Stimulated activated CD4-positive, alpha-beta T cell treated with anti-CD3 and anti-CD28 coated beads, Interleukin-1b, Interleukin-23, amount 100 ng/mL, for 24 hours (primary cell): ENCODE measurements at places on chromosomes 7 and 10.

GRCh38 chr7:96426685-96427084 lies 104.8 kb upstream of the SLC25A13 start:
- DNase-seq: no peak

GRCh38 chr7:74482629-74483401 lies 29.1 kb downstream of the GTF2IRD1 start:
- DNase-seq: no peak

DNA sequence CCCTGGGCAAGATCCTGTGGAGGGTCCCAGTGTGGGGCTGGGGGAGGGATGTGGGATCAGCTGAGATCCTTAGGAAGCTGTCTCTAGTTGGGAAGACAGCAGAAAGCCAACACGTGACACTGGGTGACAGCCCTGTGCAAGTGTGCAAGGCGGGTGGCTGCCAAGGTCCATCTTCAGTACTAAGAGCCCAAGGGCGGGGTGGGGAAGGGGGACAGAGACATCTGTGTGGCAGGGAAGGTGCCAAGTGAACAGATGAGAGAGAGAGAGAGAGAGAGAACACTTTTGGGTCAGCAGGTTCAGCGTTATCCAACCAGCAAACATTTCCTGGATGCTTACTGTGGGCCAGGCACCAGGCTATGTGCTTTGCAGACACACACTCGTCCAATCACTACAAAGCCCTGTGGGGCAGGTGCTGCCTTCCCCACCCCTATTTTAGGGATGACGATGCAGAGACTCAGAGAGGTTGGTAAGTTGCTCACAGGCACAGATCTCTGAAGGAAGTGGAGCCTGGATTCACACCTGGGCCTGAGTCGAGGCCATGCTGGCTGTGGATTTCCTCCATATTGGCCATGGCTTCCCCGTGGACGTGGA lies 135.7 kb downstream of the GRK5 start:
- DNase-seq: no peak

GRCh38 chr10:35447693-35448407 lies 111.5 kb downstream of the CCNY start:
- DNase-seq: no peak

DNA sequence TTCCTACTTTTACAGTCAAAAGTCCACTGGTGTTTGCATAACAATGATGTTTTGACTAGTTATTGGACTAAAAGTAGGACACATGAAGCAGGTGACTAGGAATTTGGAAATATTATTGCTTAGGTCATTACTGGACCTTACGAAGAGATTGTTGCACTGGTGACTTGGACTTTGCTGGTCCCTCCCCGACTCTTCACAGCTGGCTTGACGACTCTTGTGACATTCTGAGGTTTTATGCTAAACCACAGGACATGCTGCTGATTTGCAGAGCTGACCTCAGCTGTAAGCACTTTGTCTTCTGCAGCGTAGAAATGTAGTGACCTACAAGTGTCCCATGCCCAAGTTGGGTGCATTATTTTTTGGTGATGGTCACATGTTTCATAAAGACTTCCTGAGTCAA lies 21.9 kb downstream of the PCBD1 start:
- no peak for DNase-seq

DNA sequence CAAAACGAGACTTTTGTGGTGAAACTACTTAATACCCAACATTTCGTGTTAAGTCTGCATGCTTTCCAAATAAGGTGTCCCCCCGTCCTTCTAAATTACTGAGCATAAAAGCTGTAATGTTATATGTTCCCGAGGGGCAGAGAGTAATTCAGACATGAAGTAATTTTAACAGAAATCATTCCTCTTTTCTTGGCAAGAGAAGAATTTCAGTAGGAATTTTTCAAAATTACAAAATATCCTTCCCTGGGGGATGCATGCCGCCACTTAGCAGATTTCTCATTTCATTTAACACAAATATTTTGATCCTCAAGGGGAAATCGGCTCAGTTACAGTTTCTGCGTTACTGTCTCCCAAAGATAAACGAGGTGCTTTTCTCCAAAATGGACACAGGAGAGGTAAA lies 213.2 kb upstream of the RHOBTB1 start:
- no peak for DNase-seq

GRCh38 chr7:33356336-33356735 lies 227.0 kb downstream of the BBS9 start:
- DNase-seq: no peak

DNA sequence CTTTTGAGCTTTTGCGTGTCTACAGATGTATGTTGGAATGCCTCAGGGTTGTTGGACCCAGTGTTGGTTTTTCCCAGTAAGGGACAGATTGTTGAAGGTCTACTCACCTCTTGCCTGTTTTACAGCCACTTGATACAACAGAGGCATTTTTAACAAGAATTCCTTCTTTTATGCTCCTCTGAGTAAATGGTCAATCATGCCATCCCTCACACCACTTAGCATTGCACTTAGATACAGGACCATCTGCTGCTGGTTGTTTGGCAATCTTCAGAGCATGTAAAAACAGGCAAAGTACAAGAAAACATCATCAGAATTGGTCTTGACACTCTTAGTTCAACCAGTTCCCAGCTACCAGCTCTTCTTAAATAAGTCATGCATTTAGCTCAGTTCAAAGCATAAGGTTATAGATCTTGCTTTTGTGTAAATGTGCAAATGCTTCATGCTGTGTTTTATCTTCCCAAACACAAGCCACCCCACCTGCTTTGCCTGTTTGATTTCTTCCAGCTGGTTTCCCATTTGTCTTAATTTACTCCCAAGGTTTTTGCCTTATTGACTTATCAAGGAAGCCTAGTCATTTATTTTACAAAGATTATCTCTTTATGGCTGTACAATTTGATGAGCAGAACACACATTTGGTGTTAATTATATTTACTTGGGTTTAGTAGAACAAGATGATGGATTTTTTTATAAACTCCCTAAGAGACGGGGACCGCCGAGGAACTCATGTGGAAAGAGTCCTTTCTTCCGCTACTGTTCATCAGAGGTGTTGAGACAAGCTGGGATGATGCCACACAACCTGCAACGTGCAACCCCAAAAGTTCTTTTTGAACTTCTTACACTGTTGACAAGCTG lies 136.6 kb downstream of the AHR start:
- DNase-seq: no peak

GRCh38 chr10:31322647-31323046 lies 3.6 kb downstream of the ZEB1 start:
- DNase-seq: no peak

DNA sequence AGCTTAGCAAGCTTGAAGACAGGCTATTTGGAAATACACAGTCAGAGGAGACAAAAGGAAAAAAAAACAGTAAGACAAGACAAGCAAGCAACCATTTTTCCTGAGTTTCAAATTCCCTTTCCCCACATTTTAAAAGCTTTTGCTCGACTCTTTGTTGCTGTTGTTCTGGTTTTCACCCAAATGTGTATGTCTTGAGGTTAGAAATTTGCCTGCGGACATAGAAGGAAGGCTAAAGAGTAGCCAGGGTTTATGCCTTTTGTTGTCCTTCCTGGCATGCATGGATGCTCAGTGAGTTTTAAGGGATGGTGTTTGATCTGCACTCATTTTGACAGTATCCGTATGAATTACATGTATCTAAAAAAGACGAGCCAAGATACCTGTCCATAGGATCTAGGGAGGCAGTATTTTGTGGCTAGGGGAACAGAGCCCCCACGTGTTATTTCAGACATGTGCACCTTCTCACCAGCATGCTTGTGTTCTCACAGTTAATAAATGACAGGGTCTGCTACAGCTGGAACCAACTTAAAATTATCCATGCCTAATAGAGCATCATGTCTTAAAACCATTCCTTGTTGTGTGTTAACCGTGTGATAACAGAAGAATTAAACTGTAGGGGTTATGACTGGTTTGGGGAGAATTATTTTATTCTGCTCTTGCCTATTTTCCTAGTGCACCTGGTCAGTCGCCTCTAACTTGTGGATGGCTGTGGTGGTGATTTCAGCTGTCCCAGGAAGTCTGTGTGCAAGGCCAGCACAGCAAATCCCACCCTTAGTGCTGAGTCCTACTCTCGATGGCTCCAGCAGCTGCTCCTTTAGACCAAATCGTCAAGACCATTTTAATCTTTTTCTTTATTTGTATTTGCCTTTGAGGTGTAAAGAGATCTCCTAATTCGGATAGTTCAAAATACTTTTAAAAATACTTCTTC lies 9.1 kb downstream of the WIPF3 start:
- DNase-seq: no peak

DNA sequence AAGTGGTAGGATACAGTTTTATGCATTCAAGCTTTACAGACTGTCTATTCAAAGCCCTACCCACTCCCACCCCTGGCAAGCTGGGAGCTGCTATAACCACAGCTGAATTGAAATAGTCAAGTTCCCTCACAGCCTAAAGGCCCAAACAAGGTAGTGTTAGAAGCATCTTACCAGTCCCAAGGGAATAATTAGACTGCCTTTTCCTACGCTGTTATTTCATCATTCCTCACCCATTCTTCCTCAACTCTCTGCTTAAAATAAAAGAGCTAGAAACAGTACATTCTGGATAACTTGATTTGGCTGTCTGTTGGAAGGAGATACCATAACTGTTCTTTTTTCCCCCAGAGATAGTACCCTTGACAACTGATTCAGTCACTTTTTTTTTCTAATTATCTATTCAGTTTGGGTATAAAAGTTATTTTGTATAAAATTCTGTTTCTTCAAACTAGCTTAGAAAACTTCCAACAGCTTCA lies 54.0 kb downstream of the RAPGEF5 start:
- DNase-seq: no peak

- no peak for DNase-seq
These were observed 20.2 kb upstream of the FRA10AC1 start for GRCh38 chr10:93722550-93722949.

GRCh38 chr10:92506336-92506735 lies 67.6 kb downstream of the IDE start:
- DNase-seq: no peak

DNA sequence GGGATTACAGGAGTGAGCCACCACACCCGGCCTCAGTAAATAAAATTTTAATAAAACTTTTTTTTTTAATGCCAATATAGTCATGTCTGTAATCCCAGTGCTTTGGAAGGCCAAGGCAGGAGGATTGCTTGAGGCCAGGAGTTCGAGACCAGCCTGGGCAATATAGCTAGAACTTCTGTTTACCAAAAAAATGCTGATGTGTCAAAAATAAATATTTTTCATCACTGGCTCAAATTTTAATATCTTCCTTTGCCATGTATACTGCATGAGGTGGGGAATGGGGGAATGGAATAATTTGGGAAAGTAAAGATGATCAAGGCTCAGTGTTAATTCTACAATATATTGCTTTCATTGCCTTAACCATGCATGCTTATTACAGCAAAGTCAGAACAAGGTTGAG lies 10.7 kb upstream of the RHBDD2 start:
- DNase-seq: no peak

DNA sequence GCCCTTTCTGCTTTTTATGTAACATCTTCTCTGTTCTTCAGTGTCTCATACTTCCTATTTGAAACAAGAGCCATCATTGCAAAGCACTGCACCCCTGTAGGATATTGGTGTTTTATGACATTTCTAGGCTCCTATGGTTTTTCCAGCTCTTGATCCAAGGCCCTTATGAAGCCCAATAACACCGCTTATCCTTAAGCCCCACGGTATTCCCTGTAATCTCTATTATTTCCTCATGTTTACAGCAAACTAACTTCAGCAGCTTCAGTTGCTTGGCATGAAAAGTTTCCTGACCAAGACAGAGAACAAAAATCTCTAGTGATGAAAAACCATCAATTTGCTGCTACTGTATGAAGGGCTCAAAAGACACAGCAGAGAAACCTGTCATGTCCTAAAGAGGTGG lies 34.1 kb upstream of the TES start:
- DNase-seq: no peak
